B cell (primary cell): ENCODE measurements at places on chromosomes 12 and 14. TPM values are rescaled to one million over a fixed set of nuclear protein-coding genes. Genes with fewer than 3 reads are reported as not detected.

Gene ESPL1
- 0.88 and 1.1 TPM in 2 replicates for polyA plus RNA-seq

Gene PYGL
- 0.37 and 0.60 TPM in 2 replicates for polyA plus RNA-seq

Gene ACOT2
- polyA plus RNA-seq, result 17.7 TPM in 2 replicates

Gene BATF
- polyA plus RNA-seq, result 11.1 and 12.8 TPM in 2 replicates

Gene SERPINA5
- polyA plus RNA-seq, result not detected in 2 replicates

Gene PLEKHG7
- polyA plus RNA-seq, result 2.1 and 7.5 TPM in 2 replicates

Gene MMP19
- not detected in 2 replicates for polyA plus RNA-seq
